Left renal pelvis (tissue), 4 donors: ENCODE measurements at places on chromosomes 6 and 20.

GRCh38 chr6:65790666-65791065 lies 83.6 kb upstream of the EYS start:
- DNase-seq: no peak

DNA sequence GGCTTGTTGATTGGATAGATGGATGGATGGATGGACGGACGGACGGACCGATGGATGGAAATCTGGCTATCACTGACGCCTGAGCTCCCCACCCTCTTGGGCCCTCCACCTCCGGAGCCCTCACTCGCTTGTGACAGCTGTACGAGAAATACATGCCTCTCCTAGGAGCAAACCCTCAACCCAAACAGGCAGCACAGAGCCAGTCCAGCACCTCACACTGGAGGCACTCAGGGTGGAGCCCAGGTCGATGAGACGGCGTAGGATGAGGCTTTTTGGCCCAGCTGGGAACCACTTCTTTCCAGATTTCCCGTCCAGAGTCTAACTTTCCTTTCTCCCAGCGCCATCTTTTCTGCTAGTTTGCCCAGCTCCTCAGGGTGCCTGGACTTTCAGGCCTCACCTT lies 2.7 kb upstream of the LY6G5C start:
- DNase-seq: no peak

- DNase-seq: no peak
Observed at GRCh38 chr6:63610944-63611343, 24.7 kb upstream of the PHF3 start.

- no peak for DNase-seq
Observed at GRCh38 chr6:90293319-90293953, 3.2 kb downstream of the BACH2 start.

- no peak for DNase-seq
Observed at GRCh38 chr20:23197836-23198235, 111.7 kb upstream of the CD93 start.

DNA sequence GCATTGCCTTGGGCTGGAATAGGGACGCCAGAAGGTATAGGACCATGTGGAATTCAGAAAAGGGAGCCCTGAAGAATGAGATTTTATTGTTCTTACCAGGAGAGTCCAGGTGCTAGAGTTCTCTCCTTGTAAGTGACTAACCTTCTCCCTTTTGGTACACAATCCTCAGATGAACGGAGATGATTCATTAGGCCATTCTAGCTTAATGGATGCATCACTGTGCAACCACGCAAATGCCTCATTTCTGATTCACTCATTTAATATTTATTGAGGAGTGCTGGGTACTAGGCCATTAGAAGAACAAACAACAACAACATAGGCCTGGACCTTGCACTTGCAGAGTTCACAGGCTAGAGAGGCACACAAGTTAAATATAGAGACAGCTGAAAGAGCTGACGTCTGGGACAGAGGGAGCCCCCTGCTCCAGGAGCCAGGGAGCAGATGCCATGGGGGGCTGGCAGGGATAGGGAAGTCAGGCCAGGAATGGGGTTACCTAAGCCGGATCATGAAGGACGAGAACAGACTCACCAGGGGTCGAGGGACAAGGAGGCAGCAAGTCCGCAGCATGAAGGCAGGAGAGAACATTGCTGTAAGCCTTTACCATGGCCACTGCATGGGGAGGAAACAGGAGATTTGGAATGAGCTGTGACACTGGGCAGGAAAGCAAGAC lies 179.5 kb upstream of the AKAP12 start:
- DNase-seq: no peak

GRCh38 chr6:136225496-136225895 lies 24.6 kb downstream of the MTFR2 start:
- no peak for DNase-seq

- DNase-seq: no peak
Observed at GRCh38 chr6:2961506-2961905, 9.9 kb downstream of the SERPINB6 start.

DNA sequence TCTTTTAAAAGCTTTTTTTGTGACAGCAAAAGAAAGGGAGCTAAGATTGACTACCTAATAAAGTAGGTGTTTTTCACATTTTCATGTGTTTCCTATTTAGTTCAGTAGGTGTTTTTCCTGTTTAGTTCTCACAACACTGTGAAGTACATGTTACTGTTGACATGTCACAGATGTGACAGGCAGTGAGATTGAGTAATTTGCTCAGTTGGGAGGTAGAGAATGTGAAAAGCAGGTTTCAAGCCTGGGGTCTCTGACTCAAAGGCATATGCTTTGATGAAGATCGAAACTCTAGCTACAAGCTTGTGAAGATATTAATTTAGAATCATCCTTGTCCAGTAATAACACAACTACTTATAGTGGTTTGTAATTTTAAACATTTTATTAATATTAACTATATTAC lies 43.1 kb downstream of the SLX4IP start:
- DNase-seq: no peak

- DNase-seq: no peak
Observed at GRCh38 chr6:10416863-10417641, 2.2 kb upstream of the TFAP2A start.

GRCh38 chr6:74631564-74631963 lies 574.3 kb downstream of the COL12A1 start:
- DNase-seq: no peak

GRCh38 chr20:12036142-12036541 lies 118.4 kb downstream of the BTBD3 start:
- no peak for DNase-seq

DNA sequence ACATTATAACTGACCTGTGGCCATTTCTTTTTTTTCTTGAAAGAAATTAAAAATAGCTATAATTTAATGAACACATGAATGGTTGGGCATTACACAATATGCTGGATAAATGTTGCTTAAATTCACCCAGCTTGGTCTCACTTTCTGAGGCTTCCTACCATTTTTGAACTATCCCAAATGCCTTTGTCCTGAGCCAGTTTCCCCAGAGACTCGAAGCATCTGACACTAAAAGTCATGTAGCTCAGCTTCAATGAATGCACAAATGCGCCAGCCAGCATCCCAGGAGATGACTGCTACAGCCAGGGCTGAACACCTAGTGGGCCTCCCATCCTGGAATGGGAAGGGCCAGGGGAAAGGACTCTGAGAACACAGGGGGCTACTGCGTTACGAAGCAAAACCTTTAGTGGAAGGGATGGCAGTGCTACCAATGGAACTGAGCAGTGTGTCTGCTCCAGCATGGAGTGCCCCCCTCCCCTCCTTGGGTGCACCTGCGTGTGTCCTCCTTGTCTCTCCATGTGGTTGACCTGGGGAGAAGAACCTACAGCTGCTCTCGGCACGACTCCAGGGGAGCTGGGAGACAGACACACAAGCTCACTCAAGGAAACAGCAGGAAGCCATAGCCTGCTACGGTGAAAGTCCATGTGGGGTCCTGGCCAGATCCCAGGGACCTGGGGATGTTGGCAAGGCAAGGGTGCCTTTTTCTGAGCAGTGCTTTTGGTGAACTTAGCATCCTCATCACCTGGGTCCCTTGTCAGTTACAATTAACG lies 60.9 kb downstream of the IRF4 start:
- no peak for DNase-seq

DNA sequence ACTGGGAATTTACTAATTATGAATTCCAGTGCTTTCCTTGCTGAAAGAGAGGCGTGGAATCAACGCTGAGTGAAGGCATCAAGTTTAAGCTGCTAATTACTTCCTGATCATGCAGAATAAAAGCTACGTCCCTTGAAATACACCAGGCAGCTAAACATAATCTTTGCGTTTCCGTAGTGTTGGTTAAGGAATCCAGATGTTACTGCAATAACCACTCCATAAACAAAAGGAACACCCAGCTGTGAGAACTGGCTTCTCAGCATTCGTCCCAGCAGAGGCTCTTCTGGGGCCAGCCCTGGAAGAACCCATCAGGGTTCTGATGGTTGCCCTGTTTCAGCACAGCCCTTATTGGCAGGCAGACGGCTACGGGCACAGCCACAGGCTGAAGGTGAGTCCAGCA lies 111.4 kb downstream of the CDH26 start:
- no peak for DNase-seq

DNA sequence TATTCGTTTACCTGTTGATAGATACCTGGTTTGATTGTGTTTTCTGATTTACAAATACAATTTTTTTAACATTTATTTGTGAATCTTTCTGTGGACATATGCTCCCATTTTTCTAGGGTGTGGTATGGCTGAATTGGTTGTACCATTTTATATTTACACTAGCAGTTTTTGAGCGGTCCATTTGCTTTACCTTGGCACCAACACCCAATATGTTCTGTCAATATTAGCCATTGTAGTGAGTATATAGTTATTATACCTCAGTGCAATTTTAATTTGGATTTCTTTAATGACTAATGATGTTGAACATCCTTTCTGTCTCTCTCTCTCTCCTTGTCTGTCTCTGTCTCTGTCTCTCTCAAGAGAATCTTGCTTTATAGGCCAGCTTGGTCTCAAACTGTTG lies 278.5 kb downstream of the CDKAL1 start:
- DNase-seq: no peak

- no peak for DNase-seq
Observed at GRCh38 chr6:31836474-31837368, 9.2 kb downstream of the HSPA1B start.

GRCh38 chr6:48069280-48069679 lies 41.7 kb downstream of the PTCHD4 start:
- no peak for DNase-seq

GRCh38 chr20:13029687-13030375 lies 21.1 kb downstream of the SPTLC3 start:
- no peak for DNase-seq

DNA sequence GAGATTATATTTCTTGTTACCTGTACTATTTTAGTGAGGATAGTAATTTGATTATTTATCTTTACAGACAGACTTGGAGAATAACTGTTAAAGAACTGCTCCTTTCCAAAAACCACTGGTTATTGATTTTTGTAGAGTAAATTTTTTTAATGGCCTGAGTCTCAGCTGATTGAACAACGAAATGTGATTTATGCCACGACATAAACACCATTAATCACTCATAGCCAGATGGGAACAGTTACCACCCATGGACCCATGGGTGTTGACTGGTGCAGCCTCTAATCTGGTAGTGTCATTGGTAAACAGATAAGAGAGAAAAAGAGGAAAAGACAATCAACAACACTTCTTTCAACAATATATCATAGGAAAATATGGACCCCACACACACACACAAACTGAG lies 101.4 kb upstream of the BEND6 start:
- DNase-seq: no peak

GRCh38 chr20:32980131-32980941 lies 23.9 kb downstream of the SUN5 start:
- no peak for DNase-seq

GRCh38 chr6:79630883-79631692 lies at the start of gene SH3BGRL2:
Gene SH3BGRL2, plus strand, starts transcription at chr6:79631329. Its CDS starts 133 bp downstream, at chr6:79631462.
- peak; percentile 61 for DNase-seq

DNA sequence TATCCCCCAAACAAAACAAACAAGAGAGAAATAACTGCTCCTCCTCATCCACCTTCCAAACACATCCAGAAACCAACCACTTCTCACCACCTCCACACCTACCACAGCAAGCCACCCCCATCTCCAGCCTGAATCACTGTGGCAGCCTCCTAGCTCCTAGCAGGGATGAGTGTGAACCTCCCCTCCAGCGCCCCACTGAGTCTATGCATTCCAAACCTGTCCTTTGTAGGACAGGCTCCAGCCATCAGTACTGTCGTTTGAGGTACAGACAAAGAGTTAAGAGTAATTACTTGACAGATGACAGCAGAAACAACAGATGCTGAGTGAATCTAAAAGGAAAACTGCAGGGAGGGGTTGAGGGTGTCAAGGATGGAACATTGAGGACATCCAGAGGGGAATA lies 2.4 kb downstream of the METTL24 start:
- DNase-seq: no peak

DNA sequence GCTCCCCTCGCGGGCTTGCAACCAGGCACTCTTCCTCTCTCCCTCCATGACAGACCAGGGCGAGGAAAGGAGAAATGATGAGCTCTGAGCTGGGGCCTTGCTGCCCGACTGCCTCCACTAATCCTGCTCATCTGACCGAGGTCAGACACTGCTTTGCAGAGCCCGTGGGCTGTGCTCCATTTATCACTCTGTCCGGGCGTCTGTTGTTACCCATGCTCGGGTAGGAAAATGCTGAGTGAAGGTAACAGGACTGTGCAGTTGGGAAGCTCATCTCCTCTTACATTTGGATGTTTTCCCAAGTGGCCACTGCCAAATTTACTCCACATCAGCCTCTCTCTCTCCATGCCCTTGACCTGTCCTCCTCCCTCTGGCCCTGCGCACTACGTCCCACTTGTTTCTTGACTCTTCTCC lies 14.6 kb downstream of the RPS6KA2 start:
- DNase-seq: no peak

DNA sequence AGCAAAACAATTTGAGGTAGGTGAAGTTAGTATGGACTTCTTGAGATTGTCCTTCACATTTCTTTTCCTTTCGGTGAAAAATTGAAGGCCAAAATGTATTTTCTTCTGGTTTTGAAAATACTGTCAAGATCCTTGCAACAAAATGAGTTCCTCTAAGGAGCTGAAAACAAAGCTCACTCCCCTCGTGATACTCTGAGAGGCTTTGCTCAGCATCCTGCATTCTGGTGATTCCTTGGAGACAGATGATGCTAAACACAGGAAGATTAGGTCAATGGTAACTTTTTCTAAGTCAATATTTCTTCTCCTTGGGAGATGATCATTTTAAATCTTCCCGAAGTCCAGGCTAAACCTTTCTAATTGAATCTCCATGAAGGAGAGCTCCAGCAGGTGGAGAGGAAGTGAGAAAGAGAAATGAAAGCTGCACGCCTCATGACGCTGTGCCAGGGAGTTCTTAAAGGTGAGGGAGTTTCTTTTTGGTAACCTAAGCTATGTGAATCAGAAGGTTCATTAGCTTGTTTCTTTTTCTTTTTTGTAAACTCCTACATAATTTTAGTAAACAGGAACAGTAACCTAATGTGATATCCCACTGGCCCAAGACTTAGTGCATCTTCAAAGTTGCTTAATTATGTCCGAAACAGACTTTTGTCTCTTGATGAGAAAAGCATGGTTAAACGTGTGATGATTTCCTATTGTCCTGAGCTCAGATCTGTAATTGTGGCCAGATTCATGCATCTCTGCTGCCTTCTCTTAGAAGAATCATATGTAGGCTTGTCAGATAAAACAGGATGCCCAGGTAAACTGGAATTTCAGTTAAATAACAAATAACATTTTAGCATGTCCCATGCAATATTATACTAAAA lies 15.0 kb downstream of the ESR1 start:
- DNase-seq: no peak

GRCh38 chr20:62899633-62900051 lies 26.7 kb downstream of the DIDO1 start:
- DNase-seq: no peak

GRCh38 chr20:35695978-35696377 lies 3.2 kb downstream of the NFS1 start:
- no peak for DNase-seq

GRCh38 chr6:71028877-71029252 lies 72.0 kb upstream of the B3GAT2 start:
- no peak for DNase-seq
